ENCODE measurements at places on chromosomes 2 and 18. TPM values are rescaled to one million over a fixed set of nuclear protein-coding genes. Genes with fewer than 3 reads are reported as not detected.

Gene SERPINB10
- polyA plus RNA-seq = not detected

Gene TRABD2A
- 18.0 TPM for polyA plus RNA-seq

Gene NLRC4
- polyA plus RNA-seq = 1.4 TPM

Gene KCMF1
- 39.2 TPM for polyA plus RNA-seq

Gene STARD6
- polyA plus RNA-seq = 0.06 TPM

Gene RTP5
- polyA plus RNA-seq = 0.07 TPM

Gene MARCO
- polyA plus RNA-seq = 0.18 TPM

Gene LYG2
- polyA plus RNA-seq = 0.16 TPM

Gene IL1RL2
- polyA plus RNA-seq = 0.34 TPM

Gene RTKN
- 105 TPM for polyA plus RNA-seq

Gene CPO
- 0.31 TPM for polyA plus RNA-seq

Gene EPG5
- polyA plus RNA-seq = 24.3 TPM

Gene PLB1
- polyA plus RNA-seq = 3.2 TPM

Gene DNMT3A
- 50.2 TPM for polyA plus RNA-seq

Gene LRP1B
- polyA plus RNA-seq = 1.0 TPM

Gene HNMT
- 71.1 TPM for polyA plus RNA-seq

Gene SKOR2
- polyA plus RNA-seq = not detected

Gene CIB4
- polyA plus RNA-seq = 0.21 TPM

Gene LRRFIP1
- 65.4 TPM for polyA plus RNA-seq

Gene ABHD1
- polyA plus RNA-seq = 2.0 TPM

Gene RAB6C
- polyA plus RNA-seq = 0.21 TPM

Gene SLC19A3
- 80.8 TPM for polyA plus RNA-seq

Gene PRSS56
- polyA plus RNA-seq = not detected

Gene FBXO15
- 0.73 TPM for polyA plus RNA-seq

Gene IHH
- 68.4 TPM for polyA plus RNA-seq

Gene STEAP3
- polyA plus RNA-seq = 1.4 TPM

Gene CCDC102B
- polyA plus RNA-seq = 8.2 TPM

Gene SLC4A5
- 1.5 TPM for polyA plus RNA-seq

Gene BOD1L2
- polyA plus RNA-seq = not detected

Gene LIMS4
- polyA plus RNA-seq = 3.0 TPM
